Endodermal cell (in vitro differentiated cells): ENCODE measurements at places on chromosomes 13 and 19. TPM values are rescaled to one million over a fixed set of nuclear protein-coding genes. Genes with fewer than 3 reads are reported as not detected.

DNA sequence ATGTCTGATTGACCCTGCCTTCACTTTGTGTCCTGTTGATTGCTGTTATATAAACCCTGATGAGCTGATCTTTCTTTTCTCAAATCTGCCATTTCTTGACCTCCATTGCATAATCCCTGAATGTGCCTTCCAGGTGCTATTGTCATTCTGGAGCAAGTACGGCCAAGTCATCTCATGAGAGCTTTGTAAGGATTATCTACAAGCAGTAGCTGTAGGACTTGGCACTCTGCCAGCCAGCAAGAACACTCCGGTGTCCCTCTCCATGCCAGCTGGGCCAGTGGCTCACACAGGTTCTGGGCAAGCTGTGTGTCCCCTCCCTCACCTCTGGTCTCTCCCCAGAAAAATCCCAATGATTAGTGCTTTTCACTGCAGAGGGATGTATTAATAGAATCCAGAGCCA is 348.1 kb downstream of the FOXO1 start:
- H3K36me3 ChIP-seq = no peaks in the 10 kb centered on the region
- H3K4me1 ChIP-seq = peaks cover 2% of the 10 kb centered on the region
- DNase-seq = no peak
- H3K27ac ChIP-seq = no peak overlapping the region
- H3K27me3 ChIP-seq = no peaks in the 10 kb centered on the region

DNA sequence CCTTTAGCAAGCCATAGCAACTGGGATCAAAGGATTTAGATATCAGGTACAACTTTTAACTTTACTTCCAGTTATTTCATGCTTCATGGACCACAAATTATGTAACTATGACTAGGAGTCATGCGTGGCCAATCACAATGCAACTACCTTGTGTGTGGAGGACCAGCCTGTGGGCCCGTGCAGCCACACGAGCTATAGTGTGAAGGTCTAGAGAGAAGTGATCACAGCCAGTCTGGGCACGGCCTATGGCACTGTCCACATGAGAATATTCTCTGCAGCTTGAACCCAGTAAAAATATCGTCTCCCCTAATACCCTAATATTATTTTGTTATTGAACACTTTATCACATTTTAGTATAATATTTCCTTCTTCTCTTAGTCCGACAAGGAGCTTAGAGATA is 464.9 kb upstream of the MIR17HG start:
- no peaks in the 10 kb centered on the region for H3K36me3 ChIP-seq
- no peak overlapping the region for H3K27ac ChIP-seq
- no peak overlapping the region for H3K4me3 ChIP-seq
- no peaks in the 10 kb centered on the region for H3K27me3 ChIP-seq
- no peaks in the 10 kb centered on the region for H3K4me1 ChIP-seq
- DNase-seq = no peak

- no peak overlapping the region for H3K27ac ChIP-seq
- H3K4me1 ChIP-seq = no peaks in the 10 kb centered on the region
- peak; percentile 66 for DNase-seq
Observed at GRCh38 chr19:51460164-51460992, 2.1 kb upstream of the SIGLEC8 start.

- no peak for DNase-seq
- no peaks in the 10 kb centered on the region for H3K4me1 ChIP-seq
- no peak overlapping the region for H3K4me3 ChIP-seq
Observed at GRCh38 chr13:70668983-70669382, 560.7 kb upstream of the KLHL1 start.

DNA sequence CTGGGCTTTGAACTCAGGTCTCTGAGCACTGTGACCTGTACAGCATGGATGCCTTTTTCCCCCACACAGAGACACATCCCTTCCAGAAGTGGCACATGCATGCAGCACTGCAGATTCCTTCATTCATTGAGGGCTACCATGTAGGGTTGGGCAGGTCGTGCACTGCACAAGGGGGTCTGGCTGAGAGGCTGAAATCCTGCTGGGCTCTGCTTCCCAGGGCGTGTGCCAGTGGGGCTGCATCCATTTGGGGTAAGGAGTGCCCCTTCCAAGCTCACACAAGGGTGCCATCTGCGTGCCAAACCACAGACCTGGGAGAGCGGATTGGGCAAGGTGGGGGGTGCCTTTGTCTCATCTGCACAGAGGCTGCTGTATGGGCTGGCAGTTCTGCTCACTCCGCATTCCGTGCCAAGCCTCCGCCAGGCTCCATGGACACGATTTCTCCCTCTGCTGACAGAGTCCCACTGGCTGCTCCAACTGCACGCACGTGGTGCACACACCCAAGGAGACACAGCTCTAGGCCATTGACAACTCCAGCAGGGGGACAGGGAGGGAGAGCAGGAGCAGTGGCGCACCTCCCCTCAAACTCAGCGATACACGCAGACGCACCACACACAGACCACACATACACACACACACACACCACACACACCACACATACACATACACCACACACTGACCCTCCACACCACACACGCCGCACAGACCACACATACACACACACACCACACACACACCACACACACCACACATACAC is 4.5 kb upstream of the SHISA7 start:
- H3K36me3 ChIP-seq = no peaks in the 10 kb centered on the region
- no peak overlapping the region for H3K4me3 ChIP-seq
- H3K4me1 ChIP-seq = no peaks in the 10 kb centered on the region
- no peak for DNase-seq
- H3K27ac ChIP-seq = no peak overlapping the region

GRCh38 chr19:46731007-46731501 is 14.1 kb upstream of the PRKD2 start:
- no peak overlapping the region for H3K4me3 ChIP-seq
- H3K4me1 ChIP-seq = no peaks in the 10 kb centered on the region
- DNase-seq = no peak
- H3K27ac ChIP-seq = no peak overlapping the region

DNA sequence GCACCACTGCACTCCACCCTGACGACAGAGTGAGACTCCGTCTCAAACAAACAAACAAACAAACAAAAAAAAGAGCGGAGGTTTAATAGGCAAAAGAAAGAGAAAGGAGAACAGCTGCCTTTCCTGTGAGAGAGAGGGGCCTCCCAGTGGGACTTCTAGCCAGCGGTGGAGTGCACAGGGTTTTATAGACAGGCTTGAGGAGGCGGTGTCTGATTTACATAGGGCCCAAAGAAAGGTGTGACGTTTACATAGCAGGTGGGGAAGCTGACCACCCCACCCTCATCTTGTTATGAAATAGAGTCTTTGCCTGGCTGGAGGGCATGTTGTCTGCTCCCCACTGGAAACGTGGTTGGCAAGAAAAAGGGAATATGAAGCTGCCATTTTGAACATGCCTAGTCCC is 106.0 kb upstream of the CSNK1A1L start:
- H3K27me3 ChIP-seq = no peaks in the 10 kb centered on the region
- H3K4me3 ChIP-seq = no peak overlapping the region
- no peaks in the 10 kb centered on the region for H3K36me3 ChIP-seq
- DNase-seq = no peak
- H3K4me1 ChIP-seq = peaks cover 5% of the 10 kb centered on the region

DNA sequence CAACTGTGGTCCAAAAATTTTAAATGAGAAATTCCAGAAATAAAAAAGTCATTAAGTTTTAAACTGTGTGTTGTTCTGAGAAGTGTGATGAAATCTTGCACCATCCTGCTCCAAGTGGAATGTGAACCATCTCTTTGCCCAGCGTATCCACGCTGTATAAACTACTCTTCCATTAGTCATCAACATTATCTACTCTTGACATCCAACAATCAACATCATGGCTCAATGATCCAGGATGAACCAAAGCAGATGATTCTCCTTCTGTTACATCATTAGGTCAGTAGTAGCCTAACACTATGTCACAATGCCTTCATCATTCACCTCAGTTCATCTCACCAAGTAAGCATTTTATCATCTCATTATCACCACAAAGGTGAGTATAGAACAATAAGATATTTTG is 55.3 kb downstream of the SUCLA2 start:
- H3K27ac ChIP-seq = no peak overlapping the region
- H3K4me3 ChIP-seq = no peak overlapping the region
- peaks cover 88% of the 10 kb centered on the region for H3K36me3 ChIP-seq

- peak; percentile 97 for DNase-seq
- peak within 1 kb of the TSS; percentile 98 for H3K4me3 ChIP-seq
- no peaks in the 10 kb centered on the region for H3K4me1 ChIP-seq
- H3K27me3 ChIP-seq = no peaks in the 10 kb centered on the region
- H3K36me3 ChIP-seq = no peaks in the 10 kb centered on the region
Observed at GRCh38 chr13:49792550-49793324, at the start of gene KPNA3. KPNA3 (minus strand) TSS chr13:49792682; CDS start chr13:49792506, 176 bp downstream.

GRCh38 chr13:32746474-32746873 is 160.2 kb downstream of the PDS5B start:
- no peaks in the 10 kb centered on the region for H3K4me1 ChIP-seq
- peaks cover 48% of the 10 kb centered on the region for H3K36me3 ChIP-seq
- H3K27me3 ChIP-seq = no peaks in the 10 kb centered on the region

GRCh38 chr19:6491802-6492592 is 10.1 kb downstream of the TUBB4A start:
- no peaks in the 10 kb centered on the region for H3K4me1 ChIP-seq
- no peak overlapping the region for H3K4me3 ChIP-seq
- H3K27ac ChIP-seq = no peak overlapping the region
- no peaks in the 10 kb centered on the region for H3K36me3 ChIP-seq

GRCh38 chr19:46674416-46675178 is 13.6 kb upstream of the DACT3 start:
- H3K36me3 ChIP-seq = peaks cover 61% of the 10 kb centered on the region
- no peaks in the 10 kb centered on the region for H3K27me3 ChIP-seq
- H3K27ac ChIP-seq = no peak overlapping the region
- peak; percentile 95 for DNase-seq

DNA sequence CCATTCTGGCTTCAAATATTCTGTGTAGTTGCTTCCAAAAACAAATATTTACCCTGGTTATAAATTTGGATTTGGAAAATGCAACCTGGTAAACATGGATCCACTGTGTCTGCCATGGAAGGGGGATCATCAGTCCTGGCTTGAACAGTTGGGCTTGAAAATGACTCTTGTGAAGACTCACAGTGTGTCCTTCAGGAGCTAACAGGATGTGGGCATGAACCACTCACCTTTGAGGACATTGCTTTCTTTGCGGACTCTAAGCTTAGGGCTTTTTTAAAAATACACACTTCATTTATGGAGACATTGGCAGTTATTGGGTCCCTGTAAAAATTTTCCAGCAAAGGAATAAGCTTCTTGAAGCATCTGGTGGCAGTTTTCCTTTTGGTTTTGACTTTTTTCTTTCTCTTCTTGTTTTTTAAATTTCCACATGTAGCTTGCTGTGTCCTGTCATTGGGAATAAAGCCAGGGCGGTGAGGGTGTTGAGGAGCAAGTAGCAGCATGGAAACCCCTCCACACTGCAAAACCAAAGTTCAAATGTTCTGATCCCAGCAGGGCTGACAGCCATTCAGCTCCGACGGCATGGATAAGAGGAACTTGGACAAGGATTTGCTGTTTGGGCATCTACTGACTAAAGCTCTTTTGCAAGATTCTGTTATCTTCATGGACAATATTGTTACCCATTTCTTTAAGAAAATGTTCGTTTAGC is 39.5 kb upstream of the SERP2 start:
- H3K4me3 ChIP-seq = no peak overlapping the region
- no peaks in the 10 kb centered on the region for H3K27me3 ChIP-seq
- peaks cover 29% of the 10 kb centered on the region for H3K4me1 ChIP-seq
- no peak overlapping the region for H3K27ac ChIP-seq
- no peaks in the 10 kb centered on the region for H3K36me3 ChIP-seq

- DNase-seq = peak; percentile 27
- no peaks in the 10 kb centered on the region for H3K4me1 ChIP-seq
- no peak overlapping the region for H3K27ac ChIP-seq
- H3K4me3 ChIP-seq = no peak overlapping the region
- H3K27me3 ChIP-seq = no peaks in the 10 kb centered on the region
- no peaks in the 10 kb centered on the region for H3K36me3 ChIP-seq
Observed at GRCh38 chr19:371501-372168, 27.0 kb upstream of the MIER2 start.

- H3K36me3 ChIP-seq = no peaks in the 10 kb centered on the region
- no peak for DNase-seq
- no peaks in the 10 kb centered on the region for H3K4me1 ChIP-seq
- peak overlapping the region; percentile 47 for H3K27ac ChIP-seq
Observed at GRCh38 chr13:23988546-23989122, 91.3 kb upstream of the C1QTNF9B start.

GRCh38 chr13:86051134-86052103 is 252.2 kb upstream of the SLITRK6 start:
- no peaks in the 10 kb centered on the region for H3K4me1 ChIP-seq
- peak; percentile 54 for DNase-seq
- no peaks in the 10 kb centered on the region for H3K27me3 ChIP-seq
- no peaks in the 10 kb centered on the region for H3K36me3 ChIP-seq
- H3K4me3 ChIP-seq = no peak overlapping the region

GRCh38 chr19:47109541-47110375 is 3.8 kb downstream of the ZC3H4 start:
- peak; percentile 58 for DNase-seq
- peak overlapping the region; percentile 97 for H3K4me3 ChIP-seq
- H3K36me3 ChIP-seq = peaks cover 24% of the 10 kb centered on the region
- H3K27ac ChIP-seq = peak overlapping the region; percentile 97
- H3K27me3 ChIP-seq = no peaks in the 10 kb centered on the region

DNA sequence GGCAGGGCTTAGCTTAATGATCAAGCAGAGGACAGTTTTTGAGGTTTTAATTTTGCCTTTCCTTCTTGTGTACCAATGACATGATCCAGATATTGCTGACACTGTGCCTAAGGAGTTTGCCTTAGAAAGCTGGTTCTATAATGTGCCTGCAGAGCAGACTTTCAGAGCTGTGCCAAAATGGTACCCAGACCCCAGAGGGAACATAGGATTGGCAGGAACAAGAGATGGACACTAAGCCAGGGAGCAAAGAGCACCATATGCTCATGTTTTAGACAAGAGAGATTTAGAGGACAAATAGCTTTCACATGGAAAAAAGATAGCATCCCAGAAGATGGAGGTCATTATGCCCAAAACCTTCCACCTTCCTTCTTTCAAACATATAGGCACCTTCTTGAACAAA is 1241.5 kb upstream of the SPRY2 start:
- no peaks in the 10 kb centered on the region for H3K27me3 ChIP-seq
- no peak overlapping the region for H3K27ac ChIP-seq
- DNase-seq = no peak
- H3K4me1 ChIP-seq = no peaks in the 10 kb centered on the region

- no peak for DNase-seq
- H3K4me3 ChIP-seq = no peak overlapping the region
- H3K27me3 ChIP-seq = no peaks in the 10 kb centered on the region
- no peak overlapping the region for H3K27ac ChIP-seq
Observed at GRCh38 chr13:75762955-75763354, 126.8 kb downstream of the LMO7 start.

Gene ERICH6B
- total RNA-seq = not detected in 2 replicates

Gene CCDC124
- 116 to 156 TPM (median 143 TPM) in 3 replicates for total RNA-seq

Gene GNG7
- 10.1 and 12.3 TPM in 2 replicates for total RNA-seq

Gene KLK8
- 1.2 TPM in 1 of 3 replicates, not detected in the others for total RNA-seq

Gene PTGER1
- 0.81 and 1.1 TPM in 2 replicates for total RNA-seq

Gene RNF113B
- total RNA-seq = not detected in 2 replicates

Gene PNMA8A
- 17.3 and 19.1 TPM in 2 replicates for total RNA-seq

Gene MEF2B
- 1.1 and 1.2 TPM in 2 replicates for total RNA-seq

Gene FCHO1
- 6.1 to 10.2 TPM (median 7.8 TPM) in 3 replicates for total RNA-seq

Gene CAPN12
- 14.5 to 83.6 TPM (median 15.4 TPM) in 3 replicates for total RNA-seq

Gene FPR1
- total RNA-seq = not detected in 2 replicates

Gene GPR183
- 0.62 and 1.3 TPM in 2 replicates for total RNA-seq
